ENCODE measurements at places on chromosomes 6 and 20.

GRCh38 chr20:12573442-12573841 lies 435.3 kb upstream of the SPTLC3 start:
- no peak for DNase-seq

GRCh38 chr6:36387440-36388303 lies at the start of gene ETV7:
ETV7 (minus strand) TSS chr6:36387669; CDS start chr6:36387541, 128 bp downstream.
- DNase-seq, result peak; percentile 36

DNA sequence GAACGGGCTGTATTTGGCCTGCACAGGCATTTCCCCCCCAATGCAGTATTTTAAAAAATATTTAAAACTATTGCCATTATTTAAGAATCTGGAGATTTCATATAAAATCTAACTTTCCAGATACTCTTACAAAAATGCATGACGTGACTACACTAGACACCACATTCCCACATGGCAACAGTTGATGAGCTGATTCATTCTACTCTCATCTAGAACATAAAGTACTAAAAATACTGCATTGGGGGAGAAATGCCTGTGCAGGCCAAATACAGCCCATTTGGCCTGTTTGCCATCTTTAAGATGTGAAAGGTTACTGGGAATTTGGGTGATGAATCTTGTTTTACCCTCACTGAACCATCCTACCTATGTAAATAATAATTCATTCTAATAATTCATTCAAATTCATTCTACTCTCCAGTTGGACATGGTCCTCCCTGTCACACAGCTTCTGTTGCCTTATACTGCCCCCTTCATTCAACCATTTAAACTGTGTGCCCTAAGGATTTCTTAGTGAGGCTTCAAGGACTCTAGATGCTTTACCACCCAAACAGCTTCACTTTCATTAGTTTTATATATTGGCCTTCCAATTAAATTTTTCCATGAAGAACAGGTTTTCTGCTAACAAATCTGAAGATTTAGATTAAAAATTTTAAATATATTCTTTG lies 6.9 kb upstream of the ZSCAN16 start:
- no peak for DNase-seq

- DNase-seq, result peak; percentile 62
These were observed 10.1 kb upstream of the ITPR3 start for GRCh38 chr6:33610779-33611732.

GRCh38 chr6:56752009-56752408 lies 109.3 kb upstream of the DST start:
- DNase-seq, result no peak

- DNase-seq, result no peak
These were observed 648.3 kb downstream of the EPM2A start for GRCh38 chr6:145087034-145087433.

DNA sequence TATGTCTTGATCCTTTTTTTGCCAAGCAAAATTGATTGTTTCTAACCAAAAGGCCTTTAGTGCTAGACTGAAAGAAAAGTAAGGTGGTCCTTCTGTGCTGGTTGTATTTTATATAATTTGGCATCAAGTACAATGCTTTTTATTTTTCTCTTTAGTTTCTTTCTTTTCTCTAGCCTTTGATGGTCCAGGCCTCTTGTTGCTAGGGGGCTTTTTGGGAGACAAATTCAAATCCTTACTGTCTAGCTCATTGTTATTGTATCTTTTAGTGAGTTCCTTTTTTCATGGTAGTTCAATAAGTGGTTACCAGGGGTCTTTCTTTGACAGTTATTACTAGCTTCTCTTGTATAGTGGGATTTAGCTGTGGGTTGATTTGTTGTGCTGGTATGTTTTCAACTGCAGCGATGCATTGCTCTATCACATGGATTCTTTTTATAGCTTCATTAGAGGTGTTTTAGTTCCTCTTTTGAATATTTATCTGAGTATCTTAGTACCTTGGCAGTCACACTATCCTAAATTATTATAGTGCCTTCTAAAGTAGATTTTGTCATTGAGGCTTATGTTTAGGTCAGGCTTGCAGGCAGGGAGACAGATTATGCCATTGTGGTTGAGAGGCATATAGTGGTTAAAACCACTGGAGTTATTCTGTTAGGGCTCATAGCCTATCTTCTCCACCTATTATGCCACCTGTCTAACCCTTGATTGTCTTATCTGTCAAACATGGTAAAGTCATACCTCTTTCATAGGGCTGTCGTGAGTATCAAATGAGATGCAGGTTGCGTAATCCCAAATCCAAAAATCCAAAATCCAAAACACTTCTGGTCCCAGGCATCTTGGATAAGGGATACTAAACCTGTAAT lies 49.5 kb downstream of the KCNS1 start:
- DNase-seq, result no peak

DNA sequence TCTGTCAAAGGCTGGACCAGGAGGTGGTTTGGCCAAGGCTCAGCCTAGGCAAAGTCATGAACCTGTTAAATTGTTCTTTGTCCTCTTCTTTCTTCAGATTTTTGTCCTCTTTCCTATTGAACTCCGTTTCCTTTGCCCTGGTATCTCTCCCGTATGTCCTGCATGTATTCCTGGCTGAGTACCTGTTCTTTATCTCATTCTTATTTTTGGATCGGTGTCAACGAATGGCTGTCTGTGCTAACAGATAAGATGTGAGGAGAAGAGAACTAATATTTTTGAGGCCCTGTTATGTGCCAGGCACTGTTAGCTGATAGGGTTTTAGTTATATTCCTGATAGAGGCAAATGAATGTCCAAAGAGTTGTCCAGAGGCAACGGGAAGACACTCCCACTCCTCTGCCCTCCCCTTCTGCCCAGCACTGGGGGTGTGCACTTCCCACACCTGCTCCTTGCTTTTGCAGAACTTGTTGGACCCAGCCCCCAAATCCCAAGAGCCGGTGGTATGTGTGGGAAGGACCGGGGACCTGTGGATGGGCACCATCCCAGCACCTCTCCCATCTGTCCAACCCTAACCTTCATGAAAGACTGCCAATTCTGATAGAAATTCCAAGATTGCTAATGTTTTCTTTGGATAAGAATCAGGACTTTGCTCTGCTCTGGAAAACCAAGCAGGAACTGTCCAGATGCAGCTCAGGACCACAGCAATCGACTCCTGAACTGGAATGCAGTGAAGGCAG lies 20.6 kb downstream of the MMP24OS start:
- no peak for DNase-seq

- peak; percentile 30 for DNase-seq
These were observed 14.4 kb downstream of the REPS1 start for GRCh38 chr6:138973466-138974153.

DNA sequence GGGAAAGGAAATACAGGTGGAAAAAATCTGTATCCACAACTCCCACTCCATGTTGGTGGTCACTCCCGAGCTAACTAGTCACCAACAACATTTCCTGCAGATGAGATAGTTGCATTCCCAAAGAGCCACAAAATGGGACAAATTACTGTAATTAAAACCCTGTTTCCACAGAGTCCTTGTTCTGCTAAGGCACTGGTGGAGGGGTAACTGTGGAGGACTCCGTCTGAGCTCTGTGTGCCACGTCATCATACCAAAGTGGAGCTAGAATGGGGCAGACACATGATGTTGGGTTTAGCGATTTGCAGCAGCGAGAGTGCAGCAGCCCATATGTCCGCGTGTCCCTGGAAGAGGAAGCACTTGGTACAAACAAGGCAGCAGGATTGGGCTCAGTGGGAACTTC lies 172.5 kb upstream of the KCNK16 start:
- DNase-seq, result no peak

- no peak for DNase-seq
These were observed 4.1 kb upstream of the GFOD1 start for GRCh38 chr6:13491538-13491937.

GRCh38 chr6:51214442-51214841 lies 395.8 kb downstream of the TFAP2B start:
- DNase-seq, result no peak

DNA sequence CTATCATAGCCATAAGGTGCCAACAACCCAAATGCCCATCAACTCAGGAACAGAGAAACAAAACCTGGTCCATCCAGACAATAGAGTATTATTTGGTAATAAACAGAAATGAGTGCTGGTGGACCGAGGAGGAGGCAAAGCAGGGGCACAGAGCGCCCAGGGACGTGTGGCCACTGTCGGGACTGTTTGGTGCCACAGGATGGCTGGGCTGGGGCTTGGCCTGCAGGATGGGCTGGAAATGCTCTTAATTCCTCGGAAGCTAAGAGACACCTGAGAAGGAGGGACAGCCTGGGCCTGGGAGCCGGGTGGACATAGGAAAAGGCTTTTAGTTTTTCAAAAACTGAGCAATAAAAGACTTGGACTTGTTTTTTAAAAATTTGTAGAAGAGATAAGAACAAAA lies 216.4 kb downstream of the DLL1 start:
- DNase-seq, result no peak

DNA sequence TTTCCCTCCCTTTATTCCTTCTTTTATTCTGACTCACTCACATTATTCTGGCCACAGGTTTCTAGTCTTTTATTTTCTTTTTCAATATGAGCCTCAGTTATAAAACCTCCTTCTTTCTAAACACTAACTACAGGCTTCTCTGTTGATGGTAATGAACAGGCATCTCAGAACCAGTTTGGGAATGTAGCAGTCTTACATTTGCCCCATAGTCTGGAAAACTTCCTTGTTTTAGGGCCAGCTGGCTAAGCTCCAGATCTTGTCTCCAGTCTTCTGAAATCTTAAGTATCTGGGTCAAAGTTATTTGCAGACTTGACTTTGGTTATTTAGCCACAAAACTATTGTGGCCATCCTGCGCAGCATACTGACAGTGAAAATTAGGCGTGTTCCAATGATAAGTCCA lies 97.0 kb upstream of the MAN1A1 start:
- DNase-seq, result peak; percentile 88

DNA sequence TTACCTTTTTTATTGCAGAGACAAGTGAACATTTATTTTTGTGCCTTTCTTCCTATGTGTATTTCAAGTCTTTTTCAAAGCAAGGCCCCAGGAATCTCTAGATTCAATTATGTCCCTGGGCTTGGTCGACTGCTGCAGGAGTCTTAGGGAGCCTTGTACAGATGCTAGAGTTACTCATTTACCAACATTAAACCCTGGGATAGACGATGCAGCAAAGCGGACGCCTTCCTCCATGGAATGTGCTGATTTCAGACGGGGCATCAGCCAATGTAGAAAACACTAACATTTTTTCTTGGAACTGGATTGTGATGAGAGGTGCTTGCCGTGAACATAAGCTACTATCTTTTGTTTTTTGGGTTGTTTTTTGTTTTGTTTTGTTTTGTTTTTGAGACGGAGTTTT lies 55.9 kb downstream of the CD164 start:
- DNase-seq, result no peak

GRCh38 chr20:15550116-15550870 lies 1023.0 kb downstream of the KIF16B start:
- no peak for DNase-seq

GRCh38 chr6:90720404-90720803 lies 133.5 kb upstream of the MAP3K7 start:
- no peak for DNase-seq

DNA sequence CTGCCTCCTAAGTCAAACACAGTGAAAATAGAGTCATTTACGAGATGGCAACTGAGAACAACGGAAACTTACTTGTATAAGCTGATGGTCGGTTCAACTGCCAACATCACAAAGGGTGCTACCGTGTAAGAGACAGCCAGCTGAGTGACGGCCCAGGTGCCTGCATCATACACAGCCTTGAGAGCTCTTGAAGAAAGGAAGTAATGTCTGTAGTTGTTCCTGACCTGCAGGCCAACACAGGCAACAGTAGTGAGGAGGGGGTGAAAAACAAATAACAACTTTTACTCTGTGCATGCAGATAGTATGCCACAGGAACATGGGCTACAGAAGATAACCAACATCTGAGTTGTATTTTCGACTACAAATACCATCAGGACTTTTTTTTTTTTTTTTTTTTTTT lies 102.7 kb downstream of the MBOAT1 start:
- no peak for DNase-seq

- no peak for DNase-seq
These were observed 118.5 kb upstream of the PHACTR3 start for GRCh38 chr20:59485576-59486454.

- no peak for DNase-seq
These were observed 51.0 kb upstream of the TCF21 start for GRCh38 chr6:133837801-133838349.

Data from fibroblast of villous mesenchyme (primary cell).